ENCODE measurements at places on chromosomes 5 and 9.

DNA sequence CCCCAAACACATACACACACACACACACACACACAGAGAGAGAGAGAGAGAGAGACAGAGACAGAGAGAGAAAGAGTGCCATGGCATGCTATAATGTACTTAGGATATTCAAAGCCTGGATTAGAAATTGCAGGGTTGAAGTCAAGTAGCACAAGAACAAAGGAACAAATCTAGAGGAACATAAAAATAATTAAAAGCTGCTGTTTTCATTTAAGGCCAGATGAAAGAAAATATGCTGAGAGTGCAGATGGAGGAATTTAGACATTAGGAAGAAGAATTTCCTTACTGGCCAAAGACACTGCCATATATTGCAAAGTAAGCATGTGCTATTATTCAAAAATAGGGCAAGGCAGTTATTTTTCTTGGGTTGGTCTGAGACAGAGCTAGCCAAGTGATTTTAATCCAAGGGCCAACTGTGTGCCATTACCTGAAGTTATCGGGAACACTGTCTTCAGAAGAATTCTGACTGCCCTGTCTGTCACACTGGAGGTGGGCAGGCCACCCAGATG, 31.7 kb downstream of the HSD17B3 start:
- H3K27me3 ChIP-seq, result no peaks in the 10 kb centered on the region
- no peak overlapping the region for H3K4me3 ChIP-seq
- no peaks in the 10 kb centered on the region for H3K36me3 ChIP-seq
- H3K27ac ChIP-seq, result no peak overlapping the region
- no peaks in the 10 kb centered on the region for H3K4me1 ChIP-seq
- DNase-seq, result no peak

DNA sequence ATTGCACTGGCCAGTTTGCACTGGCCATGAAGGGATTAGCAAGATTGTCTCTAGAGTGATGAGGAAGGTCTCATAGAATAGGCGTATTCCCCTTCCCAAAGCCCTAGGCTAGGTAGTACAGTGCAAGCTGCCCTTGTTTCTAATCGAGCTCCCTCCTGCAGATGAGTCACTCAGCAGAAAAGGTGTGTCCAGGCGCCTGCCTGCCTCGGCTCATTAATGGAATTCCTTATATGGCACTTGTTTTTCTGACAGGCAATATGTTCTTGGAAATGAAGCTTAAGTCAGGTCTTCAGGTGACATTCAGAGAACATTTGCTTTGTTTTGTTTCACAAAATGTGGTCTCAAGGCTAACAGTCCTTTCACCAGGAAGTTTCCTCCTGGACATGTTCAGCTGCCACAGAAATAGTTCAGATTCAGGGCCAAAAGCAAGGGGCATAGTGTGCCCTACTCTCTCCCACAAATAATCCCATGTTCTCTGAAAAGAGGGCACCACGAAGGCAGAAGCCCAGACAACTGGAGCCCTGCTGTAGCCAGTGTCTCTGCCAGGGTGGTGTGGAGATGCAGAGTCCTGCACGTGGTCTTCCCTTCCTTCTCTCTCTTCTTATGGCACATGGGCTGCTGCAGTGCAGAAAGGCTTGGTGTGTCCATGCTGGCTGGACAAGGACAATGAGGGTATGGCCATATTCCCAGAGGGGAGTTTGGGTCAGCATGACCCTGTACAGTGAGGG, 281.1 kb upstream of the MAP3K1 start:
- DNase-seq, result no peak
- no peaks in the 10 kb centered on the region for H3K27me3 ChIP-seq
- H3K36me3 ChIP-seq, result no peaks in the 10 kb centered on the region
- H3K4me1 ChIP-seq, result no peaks in the 10 kb centered on the region

- H3K27me3 ChIP-seq, result no peaks in the 10 kb centered on the region
- no peak for DNase-seq
- no peak overlapping the region for H3K27ac ChIP-seq
- H3K36me3 ChIP-seq, result no peaks in the 10 kb centered on the region
- no peak overlapping the region for H3K4me3 ChIP-seq
- peaks cover 6% of the 10 kb centered on the region for H3K4me1 ChIP-seq
These were observed 182.4 kb downstream of the RGS3 start for GRCh38 chr9:113645978-113646253.

GRCh38 chr9:135249191-135249590, 161.7 kb downstream of the OLFM1 start:
- H3K4me3 ChIP-seq, result no peak overlapping the region
- H3K27me3 ChIP-seq, result peaks cover 27% of the 10 kb centered on the region

- H3K4me1 ChIP-seq, result no peaks in the 10 kb centered on the region
- DNase-seq, result no peak
- no peaks in the 10 kb centered on the region for H3K36me3 ChIP-seq
- no peak overlapping the region for H3K4me3 ChIP-seq
- H3K27ac ChIP-seq, result no peak overlapping the region
- no peaks in the 10 kb centered on the region for H3K27me3 ChIP-seq
These were observed 9.6 kb upstream of the CCDC171 start for GRCh38 chr9:15543047-15543813.

DNA sequence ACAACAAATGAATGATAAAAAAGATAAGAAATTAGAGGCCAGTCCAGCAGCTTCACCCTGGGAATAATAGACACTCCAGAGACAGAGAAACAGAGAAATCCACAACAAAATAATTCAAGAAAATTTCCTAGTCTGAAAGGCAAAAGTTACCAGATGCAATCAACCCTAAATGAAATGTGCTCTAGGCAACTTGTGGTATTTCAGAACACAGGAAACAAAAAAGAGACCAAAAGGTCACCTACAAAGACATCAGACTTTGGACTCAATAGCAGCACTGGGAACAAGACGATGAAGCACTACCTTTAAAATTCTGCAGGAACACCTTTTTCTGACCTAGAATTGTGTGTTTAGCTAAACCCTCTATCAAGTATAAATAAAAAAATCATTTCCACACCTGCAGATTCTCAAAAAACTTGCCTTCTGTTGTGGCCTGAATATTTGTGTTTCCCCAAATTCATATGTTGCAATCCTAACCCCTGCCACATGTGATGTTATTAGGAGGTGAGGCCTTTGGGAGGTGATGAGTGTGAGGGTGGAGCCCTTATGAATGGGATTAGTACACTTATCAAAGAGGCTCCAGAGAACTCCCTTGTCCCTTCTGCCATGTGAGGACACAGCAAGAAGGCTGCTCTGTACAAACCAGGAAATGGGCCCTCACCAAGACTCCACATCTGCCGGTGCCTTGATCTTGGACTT, 5.9 kb upstream of the MAPK9 start:
- H3K4me1 ChIP-seq, result peaks cover 5% of the 10 kb centered on the region
- DNase-seq, result no peak
- H3K27ac ChIP-seq, result no peak overlapping the region
- H3K27me3 ChIP-seq, result no peaks in the 10 kb centered on the region
- H3K4me3 ChIP-seq, result no peak overlapping the region

DNA sequence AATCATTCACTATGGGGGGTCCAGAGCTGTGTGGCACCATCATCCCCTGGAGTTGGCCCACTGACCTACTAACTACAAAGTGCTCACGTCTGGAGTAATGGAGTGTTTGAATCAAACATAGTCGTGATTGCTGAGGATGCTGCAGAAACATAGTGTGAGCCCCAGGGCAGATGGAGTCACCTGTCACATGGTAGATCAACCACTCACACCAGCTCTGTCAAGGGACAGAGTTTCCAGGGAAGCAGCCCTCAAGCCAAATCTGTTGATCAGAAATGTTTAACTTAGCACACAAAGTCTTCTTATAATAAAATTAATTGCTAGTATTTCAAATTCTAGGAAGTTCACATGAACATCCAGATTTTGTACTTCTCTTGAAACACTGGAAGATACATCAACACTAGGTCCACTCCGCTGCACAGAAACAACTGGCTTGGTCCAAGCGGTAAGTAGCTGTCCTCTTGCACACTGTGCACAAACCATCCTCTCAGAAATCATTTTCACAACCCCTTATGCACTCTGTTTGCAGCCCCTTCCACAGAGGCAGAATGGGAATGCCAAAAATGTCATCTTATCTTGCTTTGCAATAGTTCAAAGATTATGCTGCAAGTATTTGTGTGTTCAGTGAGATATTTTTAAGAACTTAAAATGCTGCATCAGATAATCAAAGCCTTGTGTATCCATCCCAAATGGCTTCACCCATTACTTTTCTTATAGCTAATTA, 191.0 kb downstream of the EPB41L4A start:
- H3K27ac ChIP-seq, result no peak overlapping the region
- H3K4me3 ChIP-seq, result no peak overlapping the region
- no peaks in the 10 kb centered on the region for H3K36me3 ChIP-seq
- no peak for DNase-seq

DNA sequence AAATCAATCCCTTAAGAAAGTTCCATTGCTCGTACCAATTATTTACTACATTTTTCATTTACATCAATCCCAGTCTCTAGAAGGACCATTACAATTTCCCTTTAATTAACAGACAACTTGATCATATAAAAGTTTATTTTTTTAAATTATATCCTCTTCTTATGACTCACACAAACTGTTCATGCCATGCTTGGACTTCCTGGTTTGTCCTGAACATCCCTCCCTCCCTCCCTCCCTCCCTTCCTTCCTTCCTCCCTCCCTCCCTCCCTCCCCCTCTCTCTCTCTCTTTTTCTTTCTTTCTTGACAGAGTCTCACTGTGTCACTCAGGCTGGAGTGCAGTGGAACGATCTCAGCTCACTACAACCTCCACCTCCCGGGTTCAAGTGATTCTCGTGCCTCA, 11.6 kb upstream of the CLTB start:
- no peak overlapping the region for H3K4me3 ChIP-seq
- no peaks in the 10 kb centered on the region for H3K36me3 ChIP-seq
- H3K27ac ChIP-seq, result no peak overlapping the region
- no peak for DNase-seq
- H3K4me1 ChIP-seq, result no peaks in the 10 kb centered on the region

DNA sequence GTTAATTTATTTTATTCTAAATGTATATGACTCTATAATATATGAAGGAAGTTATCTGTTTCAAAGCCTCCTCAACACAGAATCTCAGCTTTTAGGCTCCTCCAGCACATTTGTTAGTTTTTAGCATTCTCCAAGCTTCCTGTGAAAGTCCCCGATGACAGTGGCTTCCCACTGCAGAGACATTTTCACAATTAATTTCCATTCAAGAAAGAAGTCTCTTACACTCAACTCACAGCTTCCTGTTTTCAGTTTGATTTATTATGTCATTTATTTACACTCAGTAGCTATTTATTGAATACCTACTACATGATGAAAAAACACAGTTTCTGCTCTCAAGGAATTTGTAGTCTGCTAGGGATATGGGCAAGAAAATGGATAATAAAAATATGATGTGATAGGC, 2228.2 kb upstream of the WWC1 start:
- no peak for DNase-seq
- no peak overlapping the region for H3K27ac ChIP-seq

DNA sequence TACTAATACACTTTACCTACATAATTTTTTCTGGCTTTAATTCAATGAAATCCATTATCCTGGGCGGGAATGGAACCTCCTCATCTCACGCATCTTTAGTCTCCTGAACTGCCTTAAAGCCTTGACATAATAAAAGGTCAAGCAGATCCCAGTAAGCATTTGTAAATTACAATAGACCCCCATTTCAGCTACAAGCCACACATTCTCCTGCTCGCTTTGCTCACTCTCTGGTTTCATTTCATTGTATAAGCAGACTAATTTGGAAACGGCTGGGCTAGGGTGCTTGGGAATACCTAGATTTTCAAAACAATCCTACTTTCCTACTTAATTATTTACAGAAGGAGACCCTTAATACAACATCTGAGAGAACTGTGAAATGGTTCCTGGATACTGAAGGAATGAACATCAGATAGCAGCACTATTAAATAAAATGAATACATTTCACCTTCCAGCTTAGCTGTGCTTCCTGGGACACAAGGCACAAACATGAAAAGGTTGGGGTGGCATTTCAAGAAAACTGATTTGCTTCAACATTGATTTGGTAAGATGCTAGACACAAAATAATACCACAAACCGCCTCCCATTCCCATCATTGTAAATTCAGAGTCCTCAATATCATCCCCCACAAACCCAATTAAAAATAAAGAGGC, 1.5 kb downstream of the JAKMIP2 start:
- no peak for DNase-seq
- H3K36me3 ChIP-seq, result no peaks in the 10 kb centered on the region
- H3K27ac ChIP-seq, result no peak overlapping the region
- H3K4me1 ChIP-seq, result no peaks in the 10 kb centered on the region

DNA sequence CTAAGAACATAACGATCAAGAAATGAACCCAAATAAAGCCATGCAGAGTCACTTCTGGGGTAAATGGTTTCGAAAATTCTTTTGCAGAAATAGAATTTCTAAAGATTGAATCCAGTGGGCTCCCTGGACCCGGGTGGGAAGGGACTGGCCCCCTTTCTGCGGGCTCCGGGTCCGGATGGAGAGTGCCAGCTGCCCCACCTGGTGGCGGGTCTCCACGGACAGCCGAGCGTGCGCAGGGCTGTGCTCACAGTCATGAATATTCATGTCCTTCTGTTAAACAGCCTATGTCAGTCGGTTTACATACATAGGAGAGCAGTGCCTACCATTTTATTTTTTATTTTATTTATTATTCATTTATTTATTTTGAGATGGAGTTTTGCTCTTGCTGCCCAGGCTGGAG, 4.7 kb upstream of the PPP1R26 start:
- no peaks in the 10 kb centered on the region for H3K36me3 ChIP-seq
- H3K27me3 ChIP-seq, result peaks cover 26% of the 10 kb centered on the region
- no peaks in the 10 kb centered on the region for H3K4me1 ChIP-seq
- no peak for DNase-seq
- no peak overlapping the region for H3K27ac ChIP-seq

- no peaks in the 10 kb centered on the region for H3K36me3 ChIP-seq
- H3K27ac ChIP-seq, result no peak overlapping the region
- no peaks in the 10 kb centered on the region for H3K27me3 ChIP-seq
- DNase-seq, result no peak
- H3K4me1 ChIP-seq, result no peaks in the 10 kb centered on the region
These were observed 32.1 kb upstream of the ALDOB start for GRCh38 chr9:101467690-101468089.

DNA sequence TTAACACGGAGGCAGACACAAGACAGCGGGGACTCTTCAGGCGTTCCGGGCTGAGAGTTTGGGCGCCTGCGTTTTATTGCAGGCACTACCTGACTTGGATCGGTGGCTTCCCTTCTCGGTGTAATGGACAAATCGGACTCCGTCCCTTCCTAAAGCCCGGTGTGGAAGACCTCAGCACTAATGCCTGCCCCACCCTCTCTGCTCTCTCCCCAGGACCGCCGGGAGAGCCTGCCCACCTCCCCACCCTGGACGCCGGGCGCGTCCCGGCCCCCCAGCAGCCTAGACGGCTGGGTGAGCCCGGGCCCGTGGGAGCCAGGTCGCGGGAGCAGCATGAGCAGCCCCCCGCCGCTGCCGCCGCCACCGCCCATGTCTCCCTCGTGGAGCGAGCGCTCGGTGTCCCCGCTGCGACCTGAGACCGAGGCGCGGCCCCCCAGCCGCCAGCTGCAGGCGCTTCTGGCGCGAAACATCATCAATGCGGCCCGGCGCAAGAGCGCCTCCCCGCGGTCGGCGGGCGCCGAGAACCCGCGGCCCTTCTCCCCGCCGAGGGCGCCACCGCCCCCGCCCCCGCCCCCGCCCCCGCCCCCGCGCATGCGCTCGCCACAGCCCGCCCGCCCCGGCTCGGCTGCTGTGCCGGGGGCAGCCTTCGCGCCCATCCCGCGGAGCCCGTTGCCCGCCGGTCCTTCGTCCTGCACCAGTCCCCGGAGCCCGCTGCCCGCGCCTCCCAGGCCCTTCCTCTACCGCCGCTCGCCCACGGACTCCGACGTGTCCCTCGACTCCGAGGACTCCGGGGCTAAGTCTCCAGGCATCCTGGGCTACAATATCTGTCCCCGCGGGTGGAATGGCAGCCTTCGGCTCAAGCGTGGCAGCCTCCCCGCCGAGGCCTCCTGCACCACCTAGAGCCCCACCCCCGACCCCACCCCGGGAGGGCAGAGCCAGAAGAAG, 4.6 kb upstream of the MYOZ3 start:
- no peak for DNase-seq
- peak overlapping the region; percentile 99 for H3K27ac ChIP-seq
- H3K4me3 ChIP-seq, result peak overlapping the region; percentile 79
- H3K27me3 ChIP-seq, result no peaks in the 10 kb centered on the region
- peaks cover 74% of the 10 kb centered on the region for H3K4me1 ChIP-seq

Data from gastrocnemius medialis (tissue), 4 donors.